ENCODE measurements at places on chromosomes 7 and 10.
A peak's percentile ranks its signal among the peaks of the same experiment; 100 is the strongest.

DNA sequence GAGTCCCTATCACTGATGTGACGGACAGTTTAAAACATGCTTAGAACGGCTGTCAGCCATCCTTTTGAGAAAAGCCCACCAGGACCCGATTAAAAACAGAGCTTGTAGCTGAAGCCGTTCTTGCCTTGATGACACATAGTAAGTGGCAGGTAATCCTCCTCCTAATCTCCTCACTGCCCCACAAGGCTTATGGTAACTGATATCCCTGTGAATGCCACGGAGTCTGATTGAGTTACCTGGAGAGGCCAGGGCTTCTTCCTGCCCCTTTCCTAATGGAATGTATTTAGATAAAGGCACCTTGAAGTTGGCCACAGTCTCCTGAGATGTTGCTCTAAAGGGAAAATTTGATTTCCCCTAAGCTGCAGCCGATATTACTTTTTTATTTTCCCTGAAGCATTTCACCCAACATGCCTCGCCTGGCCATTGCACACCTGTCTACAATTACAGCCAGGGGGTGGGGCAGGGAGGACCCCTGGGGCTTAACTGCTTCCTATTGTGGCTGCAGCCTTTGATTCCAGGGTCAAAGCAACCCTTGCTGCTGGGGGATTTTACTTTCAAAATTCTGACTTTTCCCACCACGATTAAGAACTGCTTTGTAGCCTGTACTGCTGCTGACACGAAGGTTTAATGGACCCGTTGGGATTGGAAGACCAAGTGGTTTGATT, 169.0 kb upstream of the GPR26 start:
- DNase-seq, result no peak

- DNase-seq, result no peak
These were observed 4.7 kb upstream of the MGMT start for GRCh38 chr10:129462257-129462795.

DNA sequence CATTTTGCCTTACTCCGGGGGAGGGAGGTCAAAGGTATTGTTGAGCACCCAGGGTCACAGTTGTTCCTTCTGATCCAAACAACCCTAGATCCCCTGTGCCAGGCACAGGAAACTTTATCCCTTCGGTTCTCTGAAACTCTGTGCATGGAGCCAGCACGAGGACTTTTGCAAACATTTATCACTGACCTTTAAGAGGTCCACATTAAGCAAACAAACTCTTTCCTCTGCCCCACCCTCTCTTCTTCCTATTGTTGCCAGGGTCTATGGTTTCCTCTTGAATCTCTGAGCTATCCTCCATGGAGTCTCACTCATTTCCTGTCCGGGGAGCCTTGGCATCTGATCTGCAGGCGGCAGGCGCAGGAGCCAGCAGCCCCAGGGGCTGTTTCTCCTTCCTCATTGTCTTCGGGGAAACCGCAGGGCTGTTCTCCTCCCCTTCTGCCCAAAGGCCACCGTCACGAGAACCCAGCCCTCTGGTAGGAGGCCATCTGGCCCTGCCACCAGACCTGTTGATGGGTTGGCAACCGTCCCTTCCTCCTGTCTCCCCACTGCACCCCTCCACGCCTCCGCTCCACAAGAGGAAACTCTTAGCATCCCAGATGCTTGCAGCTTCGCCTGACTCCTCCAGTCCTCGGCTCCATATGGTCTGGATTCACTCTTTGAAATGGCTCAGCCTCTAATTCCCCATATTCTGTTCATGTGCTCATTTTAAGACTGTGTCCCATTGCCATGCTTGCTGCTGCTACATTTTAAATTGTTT, 327.3 kb upstream of the NRP1 start:
- DNase-seq, result peak; percentile 16

DNA sequence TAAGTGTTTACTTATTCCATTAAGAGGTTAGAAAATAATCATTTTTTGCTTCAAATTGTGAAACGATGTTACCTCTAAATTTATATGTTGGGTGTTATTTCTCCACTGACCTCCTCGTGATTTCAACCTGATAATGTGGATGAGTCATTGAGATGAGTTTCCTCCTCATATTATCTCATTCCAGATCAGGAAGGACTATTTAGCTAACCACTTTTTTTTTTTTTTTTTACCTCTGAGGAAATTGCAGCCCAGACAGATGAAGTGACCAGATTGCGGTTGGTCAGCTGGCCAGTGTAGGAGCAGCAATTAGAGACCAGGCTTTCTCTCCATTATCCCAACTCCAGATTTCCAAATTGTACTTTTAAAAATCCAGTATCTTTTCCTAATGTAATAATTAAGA, 248.7 kb downstream of the FZD1 start:
- DNase-seq, result no peak

- DNase-seq, result no peak
These were observed 292.0 kb downstream of the FZD1 start for GRCh38 chr7:91556239-91556638.

GRCh38 chr7:80312139-80312661, 177.6 kb downstream of the GNAI1 start:
- DNase-seq, result peak; percentile 95

DNA sequence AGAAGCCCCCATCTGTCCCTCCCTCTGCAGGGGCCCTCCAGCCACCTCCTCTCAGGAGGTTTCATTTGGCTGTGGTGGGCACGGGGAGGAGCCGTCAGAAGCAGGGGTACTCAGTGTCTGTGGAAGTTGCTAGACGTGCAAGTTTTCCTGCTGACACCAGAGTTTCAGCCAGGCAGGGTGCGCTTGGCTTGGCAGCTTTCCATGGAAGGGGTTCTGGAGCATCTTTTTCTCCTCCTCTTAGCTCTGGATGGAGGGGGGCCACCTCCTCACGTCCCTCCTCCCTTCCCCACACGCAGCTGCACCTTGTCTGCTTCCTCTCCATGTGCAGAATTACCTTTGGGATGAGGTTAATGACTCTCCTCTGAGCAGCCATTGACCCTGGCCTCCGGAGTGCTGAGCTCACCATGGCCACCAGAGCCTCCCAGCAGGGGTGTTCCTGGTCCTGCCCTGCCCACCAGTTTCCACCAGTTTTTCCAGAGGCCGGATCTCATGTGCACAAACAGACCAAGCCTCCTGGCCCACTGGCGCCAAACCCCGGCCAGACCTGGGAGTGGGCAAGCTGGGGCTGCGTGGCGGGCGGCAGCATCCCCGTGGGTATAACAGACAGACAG, 579.8 kb upstream of the FOXK1 start:
- DNase-seq, result no peak

- peak; percentile 82 for DNase-seq
These were observed 223.6 kb downstream of the IPMK start for GRCh38 chr10:58044072-58044471.

- no peak for DNase-seq
These were observed 275.5 kb downstream of the ZWINT start for GRCh38 chr10:56085406-56086122.

DNA sequence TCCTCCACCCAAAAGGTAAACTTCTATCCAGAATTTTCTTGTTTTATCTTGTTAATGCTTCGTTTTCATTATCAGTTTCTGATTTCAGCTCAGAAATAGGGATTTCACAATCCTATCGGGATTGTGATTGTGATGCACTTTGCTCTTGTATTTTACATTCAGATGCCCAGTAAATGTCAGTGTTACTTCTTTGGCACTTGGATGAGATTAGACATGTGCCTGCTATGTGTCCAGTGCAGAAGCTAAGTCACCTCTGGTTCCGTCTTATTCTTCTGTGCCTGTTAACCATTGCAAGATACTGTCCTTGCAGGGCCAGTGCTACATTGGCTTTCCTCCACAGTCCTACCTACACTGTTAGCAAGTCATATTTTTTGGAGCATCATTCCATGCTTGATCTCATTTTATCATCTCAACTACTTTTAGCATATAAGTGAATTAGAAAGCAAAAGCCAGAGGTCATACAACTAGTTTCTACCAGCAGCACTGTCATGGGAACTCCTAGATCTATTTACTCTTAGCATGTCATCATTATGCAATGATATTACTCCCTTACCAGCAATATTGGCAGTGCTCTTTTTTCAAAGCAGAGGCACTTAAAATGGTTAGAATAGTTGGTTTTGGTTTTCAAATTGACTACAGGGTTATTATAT, 26.7 kb downstream of the ZNF277 start:
- DNase-seq, result no peak

DNA sequence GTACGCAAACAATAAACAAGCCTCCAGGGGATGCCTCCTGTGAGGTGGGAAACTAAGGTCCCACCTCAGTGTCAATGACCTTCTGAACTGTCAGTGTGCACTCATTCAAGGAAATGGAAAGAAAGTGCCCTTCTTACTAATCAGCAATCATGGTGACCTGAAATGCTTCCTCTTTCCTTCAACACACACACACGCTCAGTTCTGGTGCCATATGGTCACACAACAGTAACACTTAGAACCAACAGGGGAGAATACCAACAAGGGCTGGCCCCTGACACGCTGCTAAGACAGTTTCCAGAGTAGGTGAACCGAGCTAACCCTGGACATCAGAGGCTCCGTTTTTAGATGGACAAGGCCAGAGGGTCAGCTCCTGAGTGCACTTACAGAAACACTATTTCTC, 42.1 kb upstream of the EFCAB10 start:
- no peak for DNase-seq

- DNase-seq, result peak; percentile 52
These were observed 165.7 kb downstream of the NPSR1 start for GRCh38 chr7:34823650-34824258.

DNA sequence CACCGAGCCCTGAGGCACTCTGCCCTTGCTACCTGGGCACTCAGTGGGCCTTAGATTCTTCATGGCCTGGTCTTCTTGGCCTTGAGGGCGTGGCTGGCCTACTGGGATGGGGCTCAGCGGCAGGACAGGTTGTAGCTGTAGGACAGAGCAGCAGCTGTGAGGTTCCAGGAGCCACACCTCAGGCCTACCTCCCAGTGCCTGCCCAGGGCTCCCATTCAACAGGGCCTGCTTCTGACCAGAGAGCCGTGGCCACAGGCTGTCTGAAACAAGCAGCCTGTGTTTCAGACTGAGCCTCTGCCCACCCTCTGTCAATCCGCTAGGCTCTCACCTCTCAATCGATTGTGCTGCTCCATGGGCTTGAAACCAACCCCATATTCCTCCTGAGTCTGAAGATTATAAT, 928.0 kb upstream of the ZNF722 start:
- DNase-seq, result no peak

DNA sequence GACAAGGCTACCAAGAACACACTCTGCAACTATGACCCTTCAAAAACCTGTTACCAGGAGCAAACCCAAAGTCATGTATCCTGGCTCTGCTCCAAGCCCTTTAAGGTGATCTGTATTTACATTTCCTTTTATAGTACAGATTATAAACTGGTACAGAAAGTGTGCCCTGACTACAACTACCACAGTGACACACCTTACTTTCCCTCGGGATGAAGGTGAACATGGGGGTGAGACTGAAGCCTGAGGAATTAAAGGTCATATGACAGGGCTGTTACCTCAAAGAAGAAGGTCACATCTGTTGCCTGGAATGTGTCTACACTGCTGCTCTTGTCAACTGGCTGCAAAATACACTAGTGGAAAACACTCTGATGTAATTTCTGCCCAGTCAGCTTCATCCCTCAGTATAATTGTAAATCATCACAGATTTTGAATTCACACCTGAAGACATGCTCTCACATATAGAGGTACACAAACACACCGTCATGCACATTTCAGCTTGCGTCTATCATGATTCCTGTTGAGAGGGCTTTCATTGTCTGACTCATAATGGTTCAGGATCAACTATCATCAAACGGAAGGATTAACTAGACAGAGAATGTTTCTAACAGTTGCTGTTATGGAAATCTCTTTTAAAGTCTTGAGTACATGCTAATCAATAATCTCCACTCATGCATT, 318.3 kb downstream of the NXPH1 start:
- no peak for DNase-seq

DNA sequence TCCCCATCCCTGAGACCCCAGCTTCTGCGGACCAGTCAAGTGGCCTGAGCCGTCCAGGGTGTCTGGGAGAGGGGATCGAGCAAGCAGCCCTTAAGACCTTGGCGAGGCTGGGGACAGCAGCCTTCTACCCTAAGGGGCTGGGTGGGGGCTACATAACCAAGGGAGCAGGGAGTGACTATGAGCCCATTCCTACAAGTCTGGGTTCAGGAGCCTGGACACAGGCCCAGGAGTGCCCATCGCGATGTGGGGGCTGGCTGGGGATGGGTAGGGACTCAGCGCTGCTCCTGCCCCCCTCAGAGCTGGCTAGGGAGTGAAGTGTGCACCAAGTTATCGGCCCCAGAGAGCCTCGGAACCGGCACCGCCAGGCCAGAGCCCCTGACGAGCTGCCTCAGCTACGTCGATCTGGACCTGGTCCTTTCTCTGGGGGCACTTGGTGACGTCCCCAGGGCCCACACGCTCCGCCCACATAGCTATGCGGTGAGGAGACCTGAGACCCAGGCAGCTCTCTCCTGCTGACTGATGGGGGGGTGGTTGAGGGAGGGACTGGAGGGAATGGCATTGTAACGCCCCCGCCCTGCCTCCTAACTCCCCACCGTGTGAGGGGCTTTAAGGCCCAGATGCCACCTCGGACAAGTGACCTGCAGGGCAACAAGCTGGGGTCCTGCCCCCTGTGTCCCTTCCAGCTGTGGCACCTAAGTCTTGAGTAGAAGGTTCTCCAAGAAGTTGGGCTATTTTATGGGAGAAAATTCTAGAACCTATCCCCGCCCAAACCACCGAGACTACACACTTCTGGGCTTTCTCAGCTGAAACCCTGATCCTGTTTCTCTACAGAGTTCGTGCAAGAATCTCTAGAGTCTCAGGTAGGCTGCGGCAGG, 2.5 kb downstream of the SAP25 start:
- no peak for DNase-seq

- no peak for DNase-seq
These were observed 506.6 kb upstream of the POT1 start for GRCh38 chr7:125436220-125436619.

DNA sequence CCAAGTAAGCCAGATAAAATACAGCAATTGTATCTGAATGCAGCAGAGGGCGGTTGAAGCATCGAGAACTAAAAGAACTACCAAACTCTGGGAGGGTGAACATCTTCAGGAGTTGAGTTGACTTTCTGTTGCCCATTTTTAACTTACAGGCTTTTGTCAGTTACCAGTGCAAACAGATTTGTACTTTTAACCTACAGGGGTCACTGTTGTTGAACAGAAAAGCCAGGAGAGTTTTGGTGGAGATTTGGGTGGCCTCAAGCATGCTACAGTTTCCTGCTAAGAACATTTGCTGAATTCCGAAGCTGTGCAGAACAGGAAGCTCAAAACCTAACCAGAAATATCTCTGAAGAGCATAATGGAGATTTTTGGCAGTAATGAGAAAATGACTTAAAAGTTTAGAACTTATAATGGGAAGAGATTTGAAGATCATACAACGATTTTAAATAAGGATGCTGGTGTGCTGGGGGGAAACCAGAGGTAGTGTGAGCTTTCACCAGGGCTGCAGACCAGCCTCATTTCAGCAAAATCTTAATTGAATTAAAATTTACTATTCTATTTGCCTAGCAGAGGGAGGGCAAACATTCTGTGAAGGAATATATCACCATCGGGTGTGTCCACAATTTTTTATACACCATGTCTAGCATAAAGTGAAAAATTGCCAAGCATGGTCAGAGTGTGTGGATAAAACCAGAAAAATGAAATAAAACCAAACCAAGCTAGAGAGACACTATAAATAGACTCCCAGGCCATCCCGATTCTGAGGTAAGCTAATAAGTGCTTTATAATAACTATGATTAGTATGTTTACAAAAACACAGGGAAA, 208.6 kb upstream of the CCDC6 start:
- peak; percentile 55 for DNase-seq

Measured in brain microvascular endothelial cell (primary cell).